Mammary epithelial cell (primary cell): ENCODE measurements at places on chromosomes 2 and 18.

GRCh38 chr2:64840426-64840881 is 148.7 kb upstream of the SLC1A4 start:
- DNase-seq, result no peak

DNA sequence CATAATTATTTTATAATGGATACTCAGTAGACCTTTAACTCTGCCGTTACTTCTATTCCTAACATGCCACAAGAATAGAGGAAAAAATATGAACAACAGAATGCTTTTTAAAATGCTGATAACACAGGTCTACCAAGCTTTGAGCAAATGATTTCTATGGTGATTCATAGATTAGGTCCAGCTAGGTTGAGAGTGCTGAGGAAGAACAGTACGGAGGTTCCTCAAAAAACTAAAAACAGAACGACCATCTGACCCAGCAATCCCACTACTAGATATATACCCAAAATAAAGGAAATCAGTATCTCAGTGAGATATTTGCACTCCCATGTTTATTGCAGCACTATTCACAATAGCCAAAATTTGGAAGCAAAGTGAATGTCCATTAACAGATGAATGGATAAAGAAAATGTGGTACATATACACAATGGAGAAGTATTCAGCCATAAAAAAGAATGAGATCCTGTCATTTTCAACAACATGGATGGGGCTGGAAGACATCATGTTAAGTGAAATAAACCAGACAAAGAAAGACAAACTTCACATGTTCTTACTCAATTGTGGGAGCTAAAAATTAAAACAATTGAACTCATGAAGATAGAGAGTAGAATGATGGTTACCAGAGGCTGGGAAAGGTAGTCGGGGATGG is 111.6 kb upstream of the SERTAD2 start:
- DNase-seq, result no peak

GRCh38 chr2:26299471-26300101 is 46.4 kb upstream of the SELENOI start:
- peak; percentile 60 for DNase-seq

DNA sequence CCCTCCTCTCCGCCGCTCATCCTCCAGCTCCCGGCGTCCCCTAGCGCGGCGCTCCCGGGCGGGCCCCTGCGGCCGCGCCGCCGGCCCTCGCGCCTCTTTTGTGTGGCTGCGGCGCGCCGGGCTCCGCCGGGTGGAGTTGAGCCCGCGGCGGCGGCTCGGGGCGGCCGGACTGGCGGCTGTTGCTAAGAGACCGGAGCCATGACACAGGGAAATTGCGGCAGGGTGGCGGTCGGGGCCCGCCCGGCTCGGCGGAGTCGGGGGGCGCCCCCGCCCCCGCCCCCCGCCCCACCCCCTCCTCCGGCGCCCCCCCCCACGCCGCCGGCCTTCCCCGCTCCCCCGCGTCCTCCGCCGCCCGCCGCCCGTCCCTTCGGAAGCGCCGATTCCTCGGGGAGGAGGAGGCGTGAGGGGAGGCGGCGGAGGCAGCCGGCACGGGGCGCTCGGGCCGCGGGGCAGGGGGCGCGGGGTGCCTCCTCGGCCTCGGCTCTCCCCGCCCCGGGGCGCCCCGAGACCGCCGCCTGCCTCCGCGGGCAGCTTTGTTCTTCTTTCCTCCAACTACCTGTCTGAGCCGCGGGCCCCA is at the start of gene TMEM200C:
TMEM200C (minus strand) TSS at position 224 of the 577 bp plus-strand sequence. CDS start 3,459 bp downstream, outside the sequence.
- DNase-seq, result no peak

- DNase-seq, result no peak
Observed at GRCh38 chr2:151103551-151103950, 158.1 kb downstream of the RBM43 start.

DNA sequence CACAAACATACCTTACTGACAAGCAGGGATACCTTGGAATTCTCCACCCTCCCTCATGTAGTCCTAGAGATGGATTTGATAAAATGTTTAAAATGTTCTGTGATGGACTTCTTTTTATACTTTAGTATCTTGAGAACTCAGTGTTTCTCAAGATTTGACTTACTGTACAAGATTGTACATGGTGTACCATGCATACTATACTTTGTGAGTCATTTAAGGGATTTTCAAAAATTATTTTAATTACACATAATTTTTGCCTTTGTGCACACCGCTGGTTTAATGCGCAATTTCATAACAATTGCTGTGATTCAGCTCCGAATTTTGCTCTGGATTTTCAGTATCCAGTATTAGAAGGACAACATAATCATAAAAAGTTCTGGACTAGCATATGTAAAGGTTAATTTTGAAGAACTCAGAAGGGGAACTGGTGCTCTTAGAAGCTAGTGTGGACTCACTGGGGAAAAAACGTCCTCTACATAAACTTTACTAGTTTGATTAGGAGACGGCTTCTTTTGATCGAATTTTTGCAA is 78.6 kb upstream of the ACSL3 start:
- DNase-seq, result no peak

DNA sequence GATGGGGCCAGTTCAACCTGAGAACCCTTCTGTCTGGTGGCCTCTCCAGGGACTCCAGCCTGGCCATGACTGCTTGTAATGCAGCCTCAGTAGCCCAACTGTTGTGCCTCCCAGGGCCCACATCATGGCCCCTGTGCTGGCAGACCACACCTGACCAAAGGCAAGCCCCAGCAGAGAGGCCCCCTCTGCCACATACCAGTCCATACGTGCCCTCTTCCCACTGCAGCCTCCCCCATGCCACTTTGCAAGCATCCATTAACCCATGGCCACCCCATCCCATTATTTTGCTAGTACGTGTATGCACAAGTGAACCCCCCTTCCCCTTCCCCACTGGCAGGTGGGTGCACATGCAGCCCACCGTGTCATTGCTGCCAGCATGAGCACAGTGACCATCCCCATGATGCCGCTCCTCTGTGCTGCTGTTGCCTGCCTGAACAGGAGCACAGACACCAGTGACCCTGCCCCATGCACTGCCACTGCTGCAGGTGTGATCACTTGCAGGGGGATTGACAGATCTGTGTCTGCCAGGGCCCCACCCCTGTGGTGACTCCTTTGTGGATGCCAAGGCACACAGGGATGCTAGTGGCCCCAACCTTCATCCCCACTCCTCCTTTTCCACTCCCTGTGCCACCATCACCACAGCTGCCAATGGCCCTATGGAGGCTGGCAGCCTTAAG is 330.0 kb upstream of the DSEL start:
- DNase-seq, result no peak

- DNase-seq, result peak; percentile 47
Observed at GRCh38 chr18:62026586-62026985, 133.8 kb upstream of the RNF152 start.
